ENCODE measurements at places on chromosomes 5 and 9.

DNA sequence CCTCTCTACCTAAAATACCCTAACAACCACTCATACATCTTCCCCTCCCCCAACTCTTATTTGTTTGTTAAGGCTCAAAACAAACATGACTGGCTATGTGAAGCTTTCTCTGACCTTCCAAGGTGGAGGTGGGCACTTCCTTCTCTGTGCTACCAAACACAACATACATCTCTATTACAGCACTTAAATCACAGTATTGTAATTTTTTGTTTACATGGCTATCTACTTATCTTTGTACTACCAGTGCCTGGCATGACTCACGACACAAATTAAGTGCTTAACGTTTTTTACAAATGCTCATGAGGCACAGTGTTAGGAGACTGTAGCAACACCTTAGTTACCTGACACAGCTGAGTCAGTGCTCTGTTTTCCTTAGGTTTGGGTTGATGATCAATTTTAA, 18.6 kb downstream of the HOMER1 start:
- DNase-seq: no peak

DNA sequence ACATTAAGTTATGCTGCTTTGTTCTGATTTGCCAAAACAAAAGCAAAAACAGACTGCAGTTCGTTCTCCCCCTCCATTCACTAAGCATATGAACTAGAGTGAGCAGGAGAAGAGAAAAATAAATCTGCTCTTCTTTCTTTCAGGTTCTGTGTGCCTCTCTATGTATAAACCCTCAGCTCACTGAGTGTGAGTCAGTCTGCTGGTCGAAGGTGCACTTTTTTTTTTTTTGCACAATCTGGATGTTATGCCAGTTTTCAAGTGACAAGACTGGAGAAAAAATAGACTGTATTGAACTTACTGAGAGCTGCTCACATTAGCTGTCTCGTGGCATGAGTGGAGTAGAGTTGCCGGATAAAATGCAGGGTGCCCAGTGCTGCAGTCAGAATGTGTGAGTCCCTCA, 244.6 kb upstream of the ATP10B start:
- no peak for DNase-seq

DNA sequence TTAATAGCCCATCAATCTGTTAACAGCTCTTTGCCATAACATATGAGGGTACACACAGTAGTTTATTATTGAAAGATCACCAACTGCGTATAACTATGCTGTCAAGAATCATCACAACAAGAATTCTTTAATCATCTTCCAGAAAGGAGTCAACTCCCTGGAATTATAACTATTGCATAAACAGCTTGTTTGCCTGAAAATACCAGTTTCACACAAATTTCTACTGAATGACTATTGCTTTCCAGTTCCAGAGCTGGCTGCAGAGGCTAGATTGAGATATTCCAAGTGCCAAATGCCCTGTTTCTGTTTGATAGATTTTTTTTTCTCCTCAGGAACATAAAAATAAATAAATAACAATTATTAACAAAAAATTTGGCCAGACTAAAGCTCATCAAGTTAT, 444.7 kb downstream of the TLE1 start:
- no peak for DNase-seq

GRCh38 chr9:136725612-136726011, 13.2 kb downstream of the DIPK1B start:
- no peak for DNase-seq

GRCh38 chr9:32426278-32426939, 42.0 kb downstream of the ACO1 start:
- DNase-seq: peak; percentile 31

- DNase-seq: no peak
Measured at GRCh38 chr5:68010740-68011139, 204.8 kb upstream of the PIK3R1 start.

DNA sequence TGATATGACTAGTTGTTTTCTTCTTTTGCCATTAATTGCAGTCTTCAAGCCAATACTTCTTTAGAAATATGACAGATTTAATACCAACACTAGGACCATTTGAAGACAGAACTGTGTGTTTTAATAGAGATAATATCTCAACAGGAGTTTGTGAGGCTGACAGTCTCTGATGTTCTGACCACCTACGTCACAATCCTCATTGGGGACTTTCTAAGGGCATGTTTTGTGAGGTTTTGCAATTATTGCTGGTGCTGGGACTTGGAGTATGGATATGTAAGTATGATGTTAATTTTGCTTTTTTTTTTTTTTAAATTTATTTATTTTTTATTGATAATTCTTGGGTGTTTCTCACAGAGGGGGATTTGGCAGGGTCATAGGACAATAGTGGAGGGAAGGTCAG, 147.6 kb downstream of the ALDH1A1 start:
- no peak for DNase-seq

GRCh38 chr5:126100767-126101166, 322.4 kb upstream of the GRAMD2B start:
- DNase-seq: no peak

DNA sequence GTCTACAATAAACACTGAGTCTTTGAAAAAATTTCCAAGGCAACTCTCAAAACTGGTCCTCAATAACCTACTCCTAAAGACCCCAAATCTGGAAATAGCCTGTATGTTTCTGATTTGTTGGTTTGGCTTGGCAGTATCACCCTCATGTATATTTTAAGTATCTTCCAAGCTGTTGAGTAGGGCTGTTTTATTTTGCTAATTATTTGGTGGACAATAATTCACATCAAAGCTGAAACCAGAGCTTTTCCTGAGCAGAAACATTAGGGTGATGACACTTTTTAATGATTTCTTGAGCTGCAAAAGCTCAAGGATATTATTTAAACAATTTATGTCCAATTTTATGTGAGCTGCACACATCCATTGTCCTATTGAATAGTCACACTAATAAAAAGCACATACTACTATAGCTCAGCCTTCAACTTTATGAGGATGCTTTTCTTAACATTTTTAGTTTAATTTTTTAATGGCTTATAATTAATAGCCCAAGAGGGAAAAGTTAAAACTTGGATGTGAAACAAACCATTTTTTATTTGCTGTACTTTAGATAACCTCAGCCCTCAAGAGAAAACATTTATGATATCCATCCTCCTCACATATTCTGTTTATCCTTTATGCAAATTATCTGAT, 393.1 kb downstream of the TAF11L14 start:
- no peak for DNase-seq

- DNase-seq: no peak
Measured at GRCh38 chr9:2286825-2287455, 271.8 kb downstream of the SMARCA2 start.

DNA sequence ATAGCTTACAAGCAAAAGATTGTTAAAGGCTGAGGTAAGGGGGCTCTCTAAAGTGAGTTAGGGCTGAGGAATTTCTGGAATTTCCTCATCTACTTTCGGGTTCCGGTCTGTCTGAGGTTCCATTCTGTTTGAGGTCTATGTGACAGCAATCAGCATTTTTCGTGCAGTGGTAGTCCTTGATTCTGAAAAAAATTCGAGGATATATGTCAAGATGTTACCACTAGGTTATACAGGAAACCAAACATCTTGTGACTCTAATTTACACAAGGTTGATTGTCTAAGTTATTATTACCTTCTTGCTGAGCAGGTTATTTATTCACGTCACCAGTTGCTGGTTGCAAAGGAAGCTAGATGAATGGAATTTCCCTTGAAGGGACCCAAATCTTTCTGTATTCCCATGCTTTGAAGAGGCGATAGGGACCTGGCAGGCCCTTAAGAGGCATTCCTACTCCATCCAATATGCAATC, 35.2 kb downstream of the RLN2 start:
- no peak for DNase-seq

GRCh38 chr5:116509483-116510244, 65.0 kb downstream of the SEMA6A start:
- no peak for DNase-seq

DNA sequence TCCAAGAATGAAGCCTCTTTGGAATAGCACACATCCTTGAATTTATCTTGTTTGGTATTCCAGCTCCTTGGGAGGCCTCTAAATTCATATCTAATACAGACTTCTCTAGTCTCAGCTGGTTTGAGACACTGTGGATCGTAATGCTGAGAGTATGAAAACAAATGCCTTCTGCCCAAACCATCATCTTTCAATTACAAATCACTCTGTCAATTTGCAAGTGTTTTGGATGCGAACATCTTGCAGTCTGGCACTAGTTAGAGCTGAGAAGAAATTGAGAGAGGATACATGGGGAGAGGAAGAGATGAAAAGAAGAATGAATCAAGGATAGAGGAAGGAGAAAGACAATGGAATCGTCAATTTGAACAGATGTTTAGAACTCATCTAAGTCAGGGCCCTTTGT, 342.6 kb downstream of the ASTN2 start:
- no peak for DNase-seq

DNA sequence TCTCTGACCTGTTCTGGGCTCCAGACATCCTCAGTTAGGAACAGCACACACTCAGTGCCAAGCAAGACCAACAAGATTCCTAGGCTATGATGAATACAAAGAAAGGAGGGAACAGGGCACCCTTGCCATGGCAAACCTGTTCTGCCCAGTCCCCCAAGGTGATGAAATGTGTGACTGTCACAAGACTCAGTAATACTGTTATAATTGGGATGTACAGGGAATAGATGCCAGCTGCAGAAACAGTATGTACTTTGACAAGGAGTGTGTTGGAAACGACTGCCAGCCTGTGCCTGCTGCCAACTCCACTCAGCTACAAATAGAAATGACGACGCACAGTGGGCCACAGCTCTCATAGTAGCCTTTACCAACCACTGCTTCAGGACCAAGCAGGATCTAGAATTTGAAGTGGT, 453.0 kb downstream of the EFNA5 start:
- no peak for DNase-seq

DNA sequence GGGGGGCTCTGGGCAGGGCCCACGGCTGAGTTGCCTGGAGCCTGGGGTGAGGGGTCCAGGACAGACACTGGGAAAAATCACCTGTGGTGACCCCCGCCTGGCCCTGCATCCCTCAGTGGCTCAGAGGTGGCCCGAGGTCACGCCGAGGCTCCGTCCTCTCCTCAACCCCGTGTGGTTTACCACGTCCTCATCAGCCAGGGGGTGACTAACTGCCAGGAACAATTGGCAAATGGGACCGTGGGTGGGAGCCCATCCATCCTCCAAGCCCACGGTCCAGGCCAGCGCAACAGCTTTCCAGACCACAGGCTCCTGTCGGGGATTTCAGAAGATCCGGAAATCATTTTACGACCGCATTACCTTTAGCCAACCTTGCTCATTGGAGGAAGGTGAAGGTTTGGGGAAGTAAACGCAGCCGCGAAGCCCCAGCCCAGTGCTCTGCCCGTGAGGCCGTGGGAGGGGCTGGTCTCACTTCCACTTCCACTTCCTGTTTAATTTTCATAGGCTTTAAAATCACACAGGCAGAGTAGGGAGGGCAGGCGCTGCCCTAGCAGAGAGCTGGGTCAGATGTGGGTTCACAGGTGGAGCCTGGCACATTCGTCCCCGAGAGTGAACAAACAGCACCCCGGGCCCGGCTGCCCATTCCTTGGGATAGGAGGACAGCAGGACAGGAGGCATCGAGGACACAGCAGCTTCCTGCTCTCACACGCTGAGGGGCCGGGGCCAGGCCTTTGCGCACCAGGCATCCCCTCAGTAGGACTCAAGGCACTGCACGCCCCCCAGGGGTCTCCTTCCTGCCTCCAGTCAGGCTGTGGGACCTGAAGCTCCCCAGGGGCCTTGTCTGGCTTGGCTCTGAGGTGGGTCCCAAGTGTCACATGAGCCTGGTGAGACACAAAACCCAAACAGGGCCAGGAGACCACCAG, 19.8 kb upstream of the SLC9A3 start:
- no peak for DNase-seq

GRCh38 chr9:122095010-122095767, 2.1 kb upstream of the TTLL11 start:
- DNase-seq: no peak

Data from AG09319 (cell line).